ENCODE measurements at places on chromosomes 16 and 17.

- DNase-seq = no peak
These were observed 13.8 kb downstream of the HEATR3 start for GRCh38 chr16:50079397-50080140.

- no peak for DNase-seq
These were observed 472.8 kb downstream of the MAF start for GRCh38 chr16:79127766-79128165.

- peak; percentile 27 for DNase-seq
These were observed 15.5 kb upstream of the SPNS2 start for GRCh38 chr17:4483012-4483840.

DNA sequence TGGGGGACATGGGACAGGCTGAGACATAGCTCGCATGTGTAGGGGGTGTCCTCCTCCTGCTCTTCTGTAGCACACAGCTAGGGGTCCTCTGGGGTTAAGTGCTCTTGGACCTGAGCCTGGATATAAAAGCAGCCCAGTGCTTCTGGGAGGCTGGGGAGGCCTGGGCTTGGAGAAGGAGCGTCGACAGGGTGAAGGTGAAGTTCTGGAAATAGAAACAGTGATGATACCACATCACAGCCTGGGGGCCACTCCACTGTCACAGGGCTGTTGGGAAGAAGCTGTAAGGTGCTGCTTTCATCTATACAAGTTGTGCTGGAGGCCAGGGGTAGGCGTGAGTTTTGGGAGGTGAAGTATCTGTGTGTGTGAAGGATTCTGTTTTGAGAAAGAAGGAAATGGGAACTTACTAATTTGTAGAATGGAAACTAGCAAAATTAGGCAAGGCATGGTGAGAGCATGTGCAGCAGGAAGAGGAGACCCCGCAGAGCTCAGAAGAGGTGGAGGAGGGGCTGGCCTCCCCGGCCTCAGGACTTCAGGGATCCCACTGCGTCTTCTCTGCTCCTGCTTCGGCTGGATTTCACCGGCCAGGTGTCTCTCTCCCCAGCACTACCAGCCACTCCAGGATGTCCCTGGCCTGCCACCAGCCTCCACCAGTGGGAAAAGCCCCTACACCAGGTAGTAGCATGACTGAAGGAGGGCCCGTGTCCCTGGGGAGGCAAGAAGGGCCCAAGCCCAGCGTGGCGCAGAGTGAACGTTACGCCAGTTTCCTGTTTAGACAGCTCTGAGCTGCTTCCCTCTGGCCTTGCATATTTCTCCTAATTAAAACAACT, 19.4 kb downstream of the PLCG2 start:
- no peak for DNase-seq

DNA sequence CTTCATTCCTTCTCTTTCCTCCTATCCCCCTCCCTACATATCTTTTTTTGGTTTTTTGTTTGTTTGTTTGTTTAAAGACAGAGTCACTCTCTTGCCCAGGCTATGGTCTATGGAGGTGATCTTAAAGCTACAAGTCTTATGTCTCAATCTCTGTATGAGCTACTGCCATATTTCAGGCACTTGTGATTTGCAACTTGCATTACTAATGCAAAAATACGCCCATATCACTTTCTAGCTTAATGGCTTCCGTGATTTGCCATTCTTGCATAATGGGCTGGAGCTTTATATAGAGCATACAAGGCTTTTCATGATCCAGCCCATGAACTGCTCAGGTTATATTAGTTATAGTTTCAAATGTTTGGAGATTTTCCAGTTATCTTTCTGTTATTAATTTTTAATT, 7.5 kb downstream of the CFAP97D1 start:
- DNase-seq = no peak

DNA sequence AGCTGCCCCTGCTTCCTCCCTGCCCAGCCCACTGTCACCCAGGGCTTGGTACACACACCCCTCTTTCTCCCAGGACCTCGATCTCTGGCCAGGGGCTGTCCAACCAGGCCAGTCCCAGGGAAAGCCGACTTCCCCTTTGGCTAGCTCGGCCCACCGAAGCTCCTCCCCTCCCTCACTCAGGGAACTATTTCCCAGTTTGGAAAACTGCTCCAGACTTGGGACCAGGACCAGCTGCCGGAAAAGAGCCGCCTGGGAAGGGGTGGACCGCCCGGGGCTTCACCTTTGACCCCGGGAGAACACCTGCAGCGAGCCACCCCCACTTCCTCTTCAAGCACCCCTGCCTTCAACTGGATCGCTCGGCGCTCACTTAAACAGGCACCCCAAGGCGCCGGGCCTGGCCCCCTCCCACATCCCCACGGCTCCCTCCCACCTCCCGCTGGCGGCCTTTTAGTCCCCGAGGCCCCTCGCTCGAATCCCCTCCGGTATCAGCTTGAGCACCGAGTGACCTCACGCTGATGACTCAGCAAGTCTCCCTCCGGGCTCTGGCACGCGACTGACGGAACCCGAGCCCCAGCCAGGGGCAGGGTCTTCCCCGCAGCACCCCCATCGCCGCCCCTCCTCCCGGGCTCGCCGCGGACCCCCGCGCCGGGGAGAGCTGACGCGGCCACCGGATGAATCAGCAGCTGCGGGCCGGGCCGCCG, 934 bp downstream of the MAFG start:
- DNase-seq = peak; percentile 91

- DNase-seq = no peak
These were observed 41.0 kb downstream of the PTRH2 start for GRCh38 chr17:59666235-59666634.

DNA sequence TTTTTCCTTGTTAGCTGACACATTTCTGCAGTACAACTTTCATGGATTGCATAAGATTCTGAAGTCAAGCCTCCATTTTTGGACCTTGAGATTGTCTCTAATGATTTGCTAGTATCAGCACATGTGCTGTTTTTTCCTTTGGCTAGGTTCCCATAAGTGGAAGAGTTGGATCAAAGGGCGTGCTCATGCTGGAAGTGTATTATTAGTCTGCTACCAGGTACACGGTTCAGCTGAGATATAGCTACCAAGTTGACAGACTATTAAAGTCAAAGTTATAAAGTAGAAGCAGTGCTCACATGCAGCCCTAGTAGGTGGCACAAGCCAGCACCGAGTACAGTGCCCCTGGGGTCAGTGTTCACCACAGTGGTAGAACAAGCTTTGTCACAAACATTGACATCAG, 3.2 kb downstream of the FAHD1 start:
- no peak for DNase-seq

GRCh38 chr17:50263331-50264262, 10.7 kb upstream of the TMEM92 start:
- no peak for DNase-seq

DNA sequence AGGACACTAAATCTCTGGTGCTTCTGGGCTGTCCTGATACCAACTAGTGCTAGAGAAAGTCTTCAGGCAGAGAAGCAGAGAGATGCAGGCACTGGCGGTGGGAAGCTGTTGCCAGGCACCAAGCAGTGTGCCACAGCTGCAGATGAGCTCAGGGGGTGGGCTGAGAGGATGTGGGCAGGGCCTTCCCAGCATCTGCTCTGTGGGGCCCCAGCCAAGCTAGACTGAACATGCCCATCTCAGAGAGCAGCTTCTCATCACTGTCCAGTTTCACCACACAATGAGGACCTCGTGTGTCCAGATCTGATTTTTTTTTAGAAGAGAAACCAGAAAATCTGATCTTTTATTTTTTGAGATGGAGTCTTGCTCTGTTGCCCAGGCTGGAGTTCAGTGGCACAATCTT, 17.1 kb downstream of the PSKH1 start:
- peak; percentile 40 for DNase-seq

- no peak for DNase-seq
These were observed 66.8 kb downstream of the SRCIN1 start for GRCh38 chr17:38538906-38539305.

DNA sequence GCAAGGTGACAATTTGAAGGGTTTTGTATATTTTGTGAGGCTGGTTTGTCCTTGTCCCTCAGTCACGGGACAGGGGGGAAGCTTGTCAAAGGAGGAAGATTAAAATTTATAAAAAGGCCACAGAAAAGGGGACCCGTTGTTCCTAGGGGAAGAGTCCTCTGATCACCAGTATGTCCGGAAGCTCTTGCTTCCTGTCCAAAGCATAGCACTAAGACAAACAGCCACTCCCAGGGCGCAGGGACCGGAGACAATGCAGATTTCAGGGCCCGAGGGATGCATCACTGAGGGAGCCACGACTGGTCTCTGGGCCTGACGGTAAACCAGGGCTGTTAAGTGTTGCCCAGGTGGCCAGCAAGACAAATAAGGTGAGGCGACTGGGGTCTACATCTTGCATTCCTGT, 95.2 kb downstream of the MAF start:
- DNase-seq = no peak

GRCh38 chr17:20992987-20993862, 49.6 kb downstream of the USP22 start:
- peak; percentile 62 for DNase-seq

GRCh38 chr17:17572010-17572785, 19.3 kb downstream of the PEMT start:
- no peak for DNase-seq

- no peak for DNase-seq
These were observed 95.2 kb downstream of the C16orf78 start for GRCh38 chr16:49468611-49469310.

DNA sequence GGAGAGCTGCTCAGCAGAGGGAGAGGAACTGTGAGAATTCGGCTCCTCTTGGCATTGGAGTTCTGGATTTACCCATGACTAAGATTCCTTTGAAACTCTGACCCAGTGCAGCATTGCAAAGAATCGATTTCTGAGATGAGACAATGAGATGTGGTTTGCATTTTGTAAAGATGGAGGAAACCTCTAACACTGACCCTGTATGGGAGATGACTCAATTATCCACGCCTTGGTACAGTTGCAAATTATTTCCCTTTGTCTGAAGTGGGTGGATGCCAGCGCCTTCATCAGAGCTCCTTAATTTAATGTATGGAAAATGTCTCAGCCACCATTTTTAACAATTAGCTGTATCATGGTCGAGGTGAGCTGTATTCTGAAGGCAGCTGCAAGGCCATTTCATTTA, 53.4 kb downstream of the NUP93 start:
- DNase-seq = no peak

- no peak for DNase-seq
These were observed 198.6 kb downstream of the AXIN2 start for GRCh38 chr17:65362826-65363225.

DNA sequence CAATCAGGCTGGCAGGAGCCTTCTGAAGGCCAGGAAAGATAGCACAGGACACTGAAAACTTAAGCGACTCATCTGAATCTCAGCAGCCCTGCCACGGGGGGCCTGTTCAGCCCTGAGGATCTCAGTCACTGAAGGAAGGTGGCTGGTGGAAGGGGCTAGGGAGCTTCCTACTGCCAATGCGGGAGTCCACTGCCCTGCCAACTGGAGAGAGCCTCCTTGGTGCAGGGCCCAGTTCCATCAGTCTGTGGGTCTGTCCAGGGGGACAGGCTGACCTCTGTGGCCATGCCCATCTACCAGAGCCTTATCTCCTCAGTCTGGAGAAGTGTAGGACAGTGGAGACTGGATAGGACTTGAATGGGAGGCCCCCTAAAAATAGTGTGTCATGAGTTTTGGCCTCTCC, 1851.6 kb downstream of the TP53TG3F start:
- no peak for DNase-seq

GRCh38 chr17:77324227-77324626, 183.5 kb downstream of the SEC14L1 start:
- no peak for DNase-seq

- DNase-seq = no peak
These were observed 235.6 kb upstream of the GSE1 start for GRCh38 chr16:85377388-85378144.

DNA sequence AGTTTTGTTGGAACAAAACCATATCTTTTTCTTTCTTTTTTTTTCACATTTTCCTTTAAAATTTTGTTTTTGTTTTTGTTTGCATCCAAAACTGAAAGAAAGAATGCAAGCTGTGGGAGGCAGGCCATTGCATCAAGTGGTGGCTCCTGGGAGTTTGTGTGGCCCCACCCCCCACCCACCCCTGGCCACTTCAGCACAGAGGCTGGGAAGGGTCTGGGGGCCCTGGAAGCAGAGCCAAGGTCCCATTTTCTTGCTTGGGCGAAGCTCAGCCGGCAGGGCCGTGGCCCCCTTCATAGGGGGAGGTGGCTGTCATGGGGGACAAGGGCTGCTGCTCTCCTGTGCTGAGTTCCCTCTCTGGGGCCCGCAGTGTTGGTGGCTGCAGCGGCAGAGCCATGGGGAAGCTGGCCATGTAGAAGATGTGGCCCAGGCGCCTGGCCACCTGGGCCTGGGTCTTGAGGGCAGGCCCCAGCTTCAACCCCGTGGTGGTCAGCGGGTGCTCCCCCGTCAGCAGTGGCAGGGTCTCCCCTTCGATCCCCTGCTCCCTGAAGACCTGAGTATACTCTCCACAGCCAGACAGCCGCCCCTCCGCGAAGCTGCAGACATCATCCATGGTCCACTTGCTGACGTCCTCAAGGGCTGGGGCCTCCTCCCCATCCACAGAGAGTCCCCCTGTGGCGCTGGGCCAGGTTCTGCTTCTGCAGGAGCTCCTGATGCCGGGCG, 19.8 kb downstream of the PAFAH1B1 start:
- DNase-seq = no peak

- no peak for DNase-seq
These were observed 15.0 kb downstream of the CUEDC1 start for GRCh38 chr17:57940231-57940630.

DNA sequence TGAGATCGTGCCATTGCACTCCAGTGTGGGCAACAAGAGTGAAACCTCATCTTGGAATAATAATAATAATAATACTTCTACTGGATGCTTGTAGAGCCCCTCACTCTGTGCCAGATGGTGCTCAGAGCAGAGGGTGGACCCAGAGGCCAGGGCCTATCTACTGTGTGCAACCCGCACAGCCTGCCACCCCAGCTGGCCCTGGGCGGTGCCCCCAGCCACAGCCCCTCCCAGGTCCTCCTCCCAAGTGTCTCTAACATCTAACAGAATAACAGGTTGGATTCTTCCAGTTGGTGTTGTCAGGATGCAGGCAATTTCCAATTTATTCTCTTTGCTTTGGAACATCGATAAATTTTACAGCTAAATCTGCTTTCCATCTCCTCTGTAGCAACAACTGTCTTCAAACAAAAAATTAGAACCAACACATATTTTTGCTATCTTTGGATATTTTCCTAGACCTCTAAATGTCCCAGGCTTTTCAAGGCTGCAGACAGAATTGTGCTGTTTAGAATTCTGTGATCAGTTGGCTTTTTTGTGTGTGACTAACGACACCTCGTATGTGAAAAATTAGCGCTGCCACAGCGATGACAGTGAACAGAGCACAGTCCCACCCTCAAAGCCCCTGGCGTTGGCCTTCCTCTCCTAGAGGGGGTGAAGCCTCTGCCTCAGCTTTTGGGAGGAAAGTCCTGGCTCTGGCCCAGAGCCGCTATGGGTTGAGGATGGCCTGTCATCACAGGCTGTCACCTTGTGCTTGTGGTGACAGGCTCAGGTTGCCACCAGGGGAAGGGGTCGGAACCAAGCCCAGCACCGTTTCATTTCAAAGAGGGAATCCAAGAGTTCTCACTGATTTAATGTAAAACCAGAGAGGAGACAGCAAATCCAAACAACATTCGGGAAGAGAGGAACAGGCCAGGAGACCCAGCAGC, 7.6 kb upstream of the EVPL start:
- no peak for DNase-seq

GRCh38 chr16:12874186-12874585, 27.2 kb upstream of the SHISA9 start:
- DNase-seq = peak; percentile 70

GRCh38 chr17:75338335-75338734, 49.1 kb upstream of the SLC25A19 start:
- DNase-seq = peak; percentile 55

GRCh38 chr17:65564793-65565192, 3.3 kb upstream of the AXIN2 start:
- no peak for DNase-seq

- DNase-seq = no peak
These were observed 4.6 kb downstream of the MGAT5B start for GRCh38 chr17:76872874-76873221.
